NCI-H2081 treated with DMSO at 0.1 percent for 48 hours (cell line): ENCODE measurements at places on chromosomes 12 and 14.

GRCh38 chr14:85118274-85118673 is 411.7 kb upstream of the FLRT2 start:
- no peak for DNase-seq

DNA sequence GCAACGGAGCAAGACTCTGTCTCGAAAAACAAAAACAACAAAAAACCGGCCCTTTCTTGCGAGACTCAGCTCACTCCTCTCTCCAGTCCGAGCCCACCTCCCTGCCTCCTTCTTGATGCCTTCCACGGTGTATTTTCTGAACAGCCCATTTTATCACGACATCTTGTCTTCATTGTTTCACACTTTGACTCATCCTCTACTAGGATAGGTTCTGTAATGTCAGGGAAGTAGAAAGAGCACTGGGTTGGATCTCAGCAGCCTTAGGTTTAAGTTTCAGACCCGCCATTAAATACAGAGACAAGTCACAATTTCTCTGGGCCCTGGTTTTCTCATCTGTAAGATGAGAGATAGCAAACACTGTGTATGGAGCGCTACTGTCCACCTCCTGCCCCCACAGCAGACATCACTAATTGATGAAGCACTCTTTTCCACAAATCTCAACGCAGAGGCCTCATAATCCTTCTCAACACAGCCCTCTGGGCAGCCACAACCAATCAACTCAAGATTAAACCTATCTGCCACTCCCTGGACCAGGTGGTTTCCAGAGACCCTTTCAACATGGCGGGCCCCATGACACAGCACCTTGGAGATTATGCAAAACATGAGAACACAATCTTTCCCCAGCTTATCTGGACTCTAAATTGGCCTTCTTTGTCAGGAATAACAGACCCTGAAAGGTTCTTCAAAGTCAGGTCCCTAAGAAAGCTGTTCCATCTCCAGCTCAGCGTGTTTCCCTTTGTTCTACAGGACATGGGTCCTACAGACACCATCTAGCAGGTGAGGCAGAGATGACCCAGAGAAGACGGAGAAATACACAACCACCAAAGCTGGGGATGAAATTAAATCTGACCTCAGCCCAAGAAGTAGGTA is 35.6 kb downstream of the CCDC88C start:
- DNase-seq = no peak

- no peak for DNase-seq
These were observed 26.9 kb downstream of the PPM1A start for GRCh38 chr14:60275932-60276331.

DNA sequence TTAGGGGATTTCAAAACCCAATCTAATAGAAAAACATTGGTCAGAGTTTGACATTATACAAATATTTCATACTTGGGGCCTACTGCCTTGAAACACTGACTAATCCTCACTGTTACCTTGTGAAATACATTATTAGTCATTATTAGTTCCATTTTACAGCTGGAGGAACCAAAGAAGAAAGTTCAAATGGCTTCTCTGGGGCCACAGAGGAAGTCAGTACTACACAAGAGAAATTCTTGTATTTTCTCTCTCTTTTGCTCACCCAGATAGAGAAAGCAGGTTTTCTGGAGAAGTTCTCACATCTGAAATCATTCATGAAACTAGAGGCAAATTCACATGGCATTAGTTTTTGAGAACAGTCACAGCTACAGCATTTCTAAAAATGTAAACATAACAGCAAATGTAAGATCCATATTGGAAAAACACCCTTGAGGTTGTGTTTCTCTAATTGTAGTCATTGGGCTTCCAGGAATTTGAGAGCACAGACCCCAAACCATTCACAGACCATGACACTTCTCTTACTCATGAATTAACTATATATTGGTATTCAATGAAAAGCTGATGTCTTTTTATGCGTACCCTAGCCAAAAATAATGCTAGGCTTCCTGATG is 83.0 kb downstream of the LLPH start:
- no peak for DNase-seq

GRCh38 chr14:87002776-87003175 is 990.2 kb downstream of the GALC start:
- no peak for DNase-seq
